Cortex of kidney (tissue), 1 donor: ENCODE measurements at places on chromosomes 5 and 9.

DNA sequence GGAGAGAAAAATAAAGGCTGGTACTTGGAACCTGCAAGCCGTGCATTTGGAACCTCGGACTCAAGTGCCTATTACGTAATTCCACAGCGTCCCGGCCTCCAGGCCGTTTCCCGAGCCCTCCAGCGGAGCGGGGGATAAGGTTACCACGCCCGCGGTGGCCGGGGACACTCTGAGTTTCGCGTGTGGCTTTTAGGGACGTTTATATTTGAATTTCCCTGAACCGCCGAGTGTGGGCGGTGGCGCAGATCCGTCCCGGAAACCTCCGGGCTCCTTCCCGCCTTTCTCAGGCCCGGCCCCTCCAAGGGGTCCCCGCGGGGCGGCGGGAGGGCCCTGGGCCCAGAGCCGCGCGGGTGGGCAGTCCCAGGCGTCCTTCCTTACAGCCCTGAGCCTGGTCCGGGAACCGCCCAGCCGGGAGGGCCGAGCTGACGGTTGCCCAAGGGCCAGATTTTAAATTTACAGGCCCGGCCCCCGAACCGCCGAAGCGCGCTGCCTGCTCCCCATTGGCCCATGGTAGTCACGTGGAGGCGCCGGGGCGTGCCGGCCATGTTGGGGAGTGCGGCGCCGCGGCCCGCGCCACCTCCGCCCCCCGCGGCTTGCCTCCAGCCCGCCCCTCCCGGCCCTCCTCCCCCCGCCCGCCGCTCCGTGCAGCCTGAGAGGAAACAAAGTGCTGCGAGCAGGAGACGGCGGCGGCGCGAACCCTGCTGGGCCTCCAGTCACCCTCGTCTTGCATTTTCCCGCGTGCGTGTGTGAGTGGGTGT, at the start of gene LMNB1:
Gene LMNB1, plus strand, starts transcription at position 638 of the 758 bp plus-strand sequence. CDS start 373 bp downstream, outside the sequence.
- peak; percentile 47 for DNase-seq

GRCh38 chr5:73808911-73809310, 182.9 kb downstream of the ARHGEF28 start:
- DNase-seq: no peak

DNA sequence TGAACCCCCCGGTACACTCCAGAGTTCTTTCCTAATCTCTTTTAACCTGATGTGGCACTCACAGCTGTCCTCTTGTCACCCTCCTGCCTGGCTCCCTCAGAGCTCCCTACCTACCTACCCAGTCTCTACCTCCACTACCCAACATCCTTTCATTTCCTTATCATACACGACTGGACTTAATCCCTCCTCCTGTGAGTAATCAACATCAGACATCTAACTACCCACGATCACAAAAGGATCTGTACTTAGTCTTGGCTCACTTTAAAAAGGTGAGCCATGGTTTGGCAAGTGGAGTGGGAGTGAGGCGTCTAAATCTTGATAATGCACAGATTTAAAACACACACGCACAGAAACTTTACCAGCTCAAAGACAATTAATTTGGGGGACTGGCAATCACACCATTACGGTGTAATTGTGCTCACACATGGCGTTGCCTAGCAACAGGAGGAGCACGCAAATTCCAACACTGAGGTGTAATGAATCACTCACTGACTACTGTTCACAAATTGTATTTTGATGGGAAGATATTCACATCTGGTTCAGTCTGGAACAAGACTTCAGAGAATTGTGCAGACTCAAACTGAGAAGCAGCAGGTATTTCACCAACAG, 235.9 kb downstream of the EPB41L4A start:
- DNase-seq: no peak

DNA sequence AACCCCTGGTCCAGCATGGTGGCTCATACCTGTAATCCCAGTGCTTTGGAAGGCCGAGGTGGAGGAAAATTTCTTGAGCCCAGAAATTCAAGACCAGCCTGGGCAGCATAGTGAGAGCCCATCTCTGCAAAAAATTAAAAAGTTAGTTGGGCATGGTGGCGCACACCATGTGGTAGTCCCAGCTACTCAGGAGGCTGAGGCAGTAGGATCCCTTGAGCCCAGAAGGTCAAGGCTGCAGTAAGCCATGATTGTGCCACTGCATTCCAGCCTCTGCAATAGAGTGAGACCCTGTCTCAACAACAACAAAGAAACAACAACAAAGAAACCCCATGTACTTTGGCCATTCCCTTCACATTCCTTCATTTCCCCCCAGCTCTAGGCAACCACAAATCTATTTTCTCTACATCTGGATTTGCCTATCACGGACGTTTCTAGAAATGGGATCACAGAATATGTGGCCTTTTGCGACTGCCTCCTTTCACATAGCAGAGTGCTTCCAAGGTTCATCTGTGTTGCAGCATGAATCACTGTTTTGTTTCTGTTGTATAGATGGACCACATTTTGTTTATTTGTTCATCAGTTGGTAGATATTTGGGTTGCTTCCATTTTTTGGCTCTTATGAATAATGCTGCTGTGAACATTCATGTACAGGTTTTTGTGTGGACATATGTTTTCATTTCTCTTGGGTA, 17.9 kb downstream of the MIGA2 start:
- no peak for DNase-seq

DNA sequence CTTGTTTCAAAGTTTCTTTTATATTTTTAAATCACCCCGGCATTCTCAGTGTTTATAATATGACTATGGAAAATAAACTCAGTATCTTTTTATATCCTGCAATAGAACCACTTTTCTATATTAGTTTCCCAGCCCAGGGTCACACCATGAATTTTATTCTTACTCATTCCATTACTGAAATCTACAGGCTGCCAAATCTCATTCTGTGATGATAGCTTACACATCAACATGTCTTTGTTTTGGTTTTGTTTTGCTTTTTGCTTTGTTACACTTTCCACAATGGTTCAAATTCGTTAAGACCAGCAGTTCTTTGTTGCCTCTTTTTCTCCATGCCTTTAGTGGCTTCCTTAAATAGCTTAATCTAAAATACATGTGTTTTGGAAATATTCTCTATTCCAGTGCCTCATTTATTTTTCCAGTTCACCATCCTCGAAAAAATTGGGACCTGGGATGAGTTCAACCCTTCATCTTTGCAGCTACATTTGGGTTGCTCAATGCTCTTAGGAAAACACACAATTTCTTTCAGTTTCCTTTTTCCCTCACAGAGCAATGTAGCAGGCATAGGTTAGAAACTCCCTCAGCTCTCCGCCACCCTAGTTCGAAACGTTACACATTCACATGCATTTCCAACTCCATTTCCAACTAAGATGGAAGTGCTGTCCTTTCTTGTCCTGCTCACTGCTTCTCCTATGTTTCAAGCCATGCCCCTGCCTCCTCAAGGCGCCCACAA, 1146.3 kb downstream of the MAT2B start:
- DNase-seq: no peak

DNA sequence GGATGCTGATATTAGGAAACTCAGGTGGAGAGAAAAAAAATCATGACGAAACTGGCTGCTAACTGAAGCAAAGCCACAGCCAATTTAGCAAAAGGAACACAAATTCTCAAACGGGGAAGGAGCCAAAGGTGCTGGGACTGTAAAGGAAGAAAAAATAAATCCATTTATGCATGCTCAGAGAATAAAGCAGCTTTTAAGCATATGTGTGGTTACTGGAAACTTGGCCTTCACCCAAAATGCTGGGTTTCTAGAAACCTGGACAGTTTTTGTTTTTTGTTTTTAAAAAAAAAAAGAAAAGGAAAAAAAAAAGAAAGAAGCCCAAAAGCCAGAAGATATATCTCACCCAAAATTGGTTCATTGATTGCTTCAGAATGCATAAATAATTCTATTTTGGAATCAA, 8.0 kb downstream of the WHRN start:
- no peak for DNase-seq

DNA sequence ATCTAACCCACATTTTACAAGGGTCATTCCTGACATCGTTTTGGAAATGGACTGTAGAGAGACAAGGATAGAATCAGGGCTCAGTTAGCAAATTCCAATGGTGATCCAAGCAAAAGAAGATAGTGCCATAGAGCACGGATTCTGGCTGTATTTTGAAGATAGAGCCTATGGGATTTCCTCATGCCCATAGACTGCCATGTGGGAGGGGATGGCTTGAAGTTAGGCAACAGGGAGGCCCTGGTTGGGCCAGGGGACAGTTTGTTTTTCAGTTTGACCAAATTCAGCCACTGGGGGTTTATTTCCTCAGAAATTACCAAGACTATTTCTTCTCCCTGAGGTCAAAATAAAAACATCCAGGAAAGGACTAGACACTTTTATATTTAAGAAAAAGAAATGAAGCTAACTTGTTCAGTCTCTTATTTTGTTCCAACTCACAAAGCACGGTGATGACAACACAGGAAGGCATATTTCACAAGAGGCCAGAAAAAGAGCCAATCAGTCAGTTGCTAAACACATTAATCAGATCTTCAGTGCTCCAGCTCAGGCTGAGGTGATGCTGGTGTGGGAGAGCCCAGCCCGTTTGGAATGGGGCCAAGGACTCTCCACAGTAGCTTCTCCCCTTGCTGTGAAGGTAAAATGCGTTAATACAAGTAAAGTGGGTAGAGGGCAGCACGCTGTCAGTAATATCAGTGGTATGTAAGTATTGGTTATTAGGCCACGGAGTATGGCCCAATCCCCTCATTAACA, 4.4 kb upstream of the DCTN4 start:
- no peak for DNase-seq

- DNase-seq: no peak
Observed at GRCh38 chr5:111071413-111071812, at the start of gene TSLP. Gene TSLP, plus strand, starts transcription at chr5:111071713. Its CDS starts 178 bp downstream, at chr5:111071891.
